Stimulated activated CD8-positive, alpha-beta memory T cell treated with anti-CD3 and anti-CD28 coated beads, Interleukin-15, amount 100 ng/mL, for 48 hours (primary cell): ENCODE measurements at places on chromosomes 4 and X.
A peak's percentile ranks its signal among the peaks of the same experiment; 100 is the strongest.

- DNase-seq, result no peak
These were observed 68.8 kb upstream of the BCOR start for GRCh38 chrX:40166582-40166981.

DNA sequence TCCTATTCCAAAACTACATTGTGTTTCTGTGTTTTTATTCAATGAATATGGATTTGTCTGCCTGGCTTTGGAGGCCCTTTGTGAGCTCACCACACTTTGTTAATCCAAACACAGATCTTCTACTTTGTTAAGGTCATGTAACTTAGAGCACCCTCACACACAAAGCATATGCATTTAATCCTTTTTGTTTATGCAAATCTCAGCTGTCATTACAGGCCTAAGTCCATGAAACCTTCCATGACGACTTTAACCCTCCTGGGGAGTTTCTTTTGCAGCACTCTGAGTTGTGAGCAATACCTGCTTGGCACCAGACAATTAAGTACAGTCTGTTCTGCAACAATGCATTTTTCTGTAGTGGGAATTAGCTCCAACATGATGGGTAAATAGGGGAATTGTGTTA, 14.9 kb downstream of the CCSER1 start:
- DNase-seq, result no peak

DNA sequence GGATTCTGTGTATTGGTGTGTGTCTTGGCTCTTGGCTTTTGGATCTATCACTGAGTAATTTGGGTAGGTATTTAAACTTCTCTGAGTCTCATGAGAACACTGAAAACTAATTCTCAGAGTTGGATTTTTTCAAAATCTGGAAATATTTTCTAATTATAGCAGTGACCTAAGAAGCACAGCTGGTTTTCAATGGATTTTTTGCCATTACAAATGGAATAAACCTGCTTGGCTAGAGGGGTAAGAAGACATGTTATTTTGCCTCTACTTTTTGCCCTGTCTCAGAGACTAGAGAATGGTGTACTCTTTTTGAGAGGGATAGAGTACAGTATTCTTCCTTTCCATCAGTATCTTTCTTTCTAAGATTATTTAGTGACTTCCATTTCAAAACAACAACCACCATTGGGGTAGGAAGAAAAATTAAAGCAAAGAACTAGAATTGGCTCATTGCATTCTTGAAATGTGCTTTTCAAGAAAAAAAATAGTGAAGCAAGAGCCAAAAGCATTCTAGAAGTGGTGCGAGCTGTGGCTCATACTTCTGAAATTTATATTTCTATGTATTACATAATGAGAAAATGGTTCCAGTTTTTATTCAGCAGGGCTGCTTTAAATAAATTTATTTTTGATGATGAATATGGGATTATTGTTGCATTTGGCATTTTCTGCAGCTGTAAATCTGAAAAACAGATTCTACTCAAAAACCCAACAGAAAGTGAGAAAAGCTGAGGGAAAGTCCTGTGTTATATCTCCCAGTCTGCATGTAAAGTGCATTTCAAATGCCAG, 850.2 kb upstream of the SLIT2 start:
- no peak for DNase-seq

- no peak for DNase-seq
These were observed 76.7 kb upstream of the GALNT7 start for GRCh38 chr4:173091958-173092357.

- no peak for DNase-seq
These were observed 202.2 kb downstream of the NLGN4X start for GRCh38 chrX:6026429-6026828.

DNA sequence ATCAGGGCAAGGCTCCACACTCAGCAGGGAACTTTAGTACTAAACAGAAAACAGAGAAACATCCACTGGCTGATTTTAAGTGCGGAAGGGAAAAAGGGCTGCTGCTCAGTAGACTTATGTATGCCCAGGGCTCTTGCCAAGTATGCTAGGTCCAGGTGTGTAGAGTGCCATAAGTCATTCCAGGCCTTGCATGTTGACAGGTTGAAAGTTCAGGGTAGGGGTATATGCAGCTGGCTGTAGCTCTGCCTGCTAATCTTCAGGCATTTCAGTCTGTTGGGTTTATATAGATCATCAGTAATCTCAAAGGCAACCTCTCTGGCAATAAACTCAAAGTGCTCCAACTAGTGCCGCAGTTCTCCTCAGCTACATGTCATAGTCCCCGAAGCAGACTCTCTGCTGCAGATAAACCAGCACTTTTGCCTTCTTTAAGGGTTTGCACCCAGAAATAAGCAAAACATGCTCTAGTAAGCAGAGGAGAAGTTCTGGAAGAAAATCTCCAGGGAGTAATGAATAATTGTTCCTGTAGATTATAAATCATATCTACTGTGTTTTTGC, 134.9 kb upstream of the GRIA3 start:
- DNase-seq, result no peak

DNA sequence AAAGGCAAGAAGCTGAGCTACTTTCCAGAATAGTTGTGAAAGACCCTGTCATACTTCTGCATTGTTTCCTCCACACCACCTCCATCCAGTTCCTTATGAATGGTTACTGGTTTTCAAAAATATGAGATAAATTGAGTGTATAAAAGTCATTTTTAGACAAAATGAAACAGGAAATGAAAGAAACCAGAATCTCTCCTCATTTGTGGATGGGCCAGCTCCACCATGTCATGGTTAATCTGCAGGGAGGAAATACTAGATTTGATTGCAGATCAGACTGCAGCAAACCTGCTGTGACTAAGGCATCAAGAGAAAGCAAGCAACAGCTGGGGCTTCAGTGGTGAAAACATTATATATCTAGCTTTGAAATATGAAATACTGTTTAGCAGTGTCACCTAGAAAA, 23.8 kb downstream of the F9 start:
- DNase-seq, result no peak

- DNase-seq, result no peak
These were observed 144.6 kb upstream of the EDNRA start for GRCh38 chr4:147336252-147336651.

DNA sequence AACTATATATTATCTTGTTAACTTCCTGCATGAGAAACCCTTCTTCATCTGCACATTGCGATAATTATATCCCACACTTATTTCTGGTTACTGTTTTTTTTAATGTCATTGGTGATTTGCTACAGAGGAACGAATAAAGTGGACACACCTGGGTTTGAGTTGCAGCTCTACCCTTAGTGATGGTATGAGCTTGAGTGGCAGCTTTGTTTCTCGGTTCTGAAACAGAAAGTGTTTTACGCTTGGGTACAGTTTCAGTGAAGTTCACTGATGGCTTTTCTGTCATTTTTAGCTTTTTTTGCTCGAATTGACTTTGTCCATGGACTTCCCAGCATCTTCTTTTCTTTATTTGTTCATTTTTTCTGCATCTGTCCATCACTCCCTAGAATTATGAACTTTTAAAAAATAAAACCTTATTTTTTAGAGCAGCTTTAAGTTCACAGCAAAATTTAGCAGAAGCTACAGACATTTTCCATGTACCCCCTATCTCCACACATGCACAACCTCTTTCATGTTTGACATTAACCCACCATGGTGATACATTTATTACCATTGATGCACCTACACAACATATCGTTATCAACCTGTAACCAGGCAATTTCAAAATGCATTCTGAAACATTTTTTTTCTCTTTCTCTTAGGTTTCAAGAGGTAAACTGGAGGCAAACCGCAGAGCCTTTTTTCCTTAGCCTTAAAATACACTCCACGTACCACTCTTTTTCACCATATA, 1041.6 kb upstream of the PRKX start:
- DNase-seq, result no peak

DNA sequence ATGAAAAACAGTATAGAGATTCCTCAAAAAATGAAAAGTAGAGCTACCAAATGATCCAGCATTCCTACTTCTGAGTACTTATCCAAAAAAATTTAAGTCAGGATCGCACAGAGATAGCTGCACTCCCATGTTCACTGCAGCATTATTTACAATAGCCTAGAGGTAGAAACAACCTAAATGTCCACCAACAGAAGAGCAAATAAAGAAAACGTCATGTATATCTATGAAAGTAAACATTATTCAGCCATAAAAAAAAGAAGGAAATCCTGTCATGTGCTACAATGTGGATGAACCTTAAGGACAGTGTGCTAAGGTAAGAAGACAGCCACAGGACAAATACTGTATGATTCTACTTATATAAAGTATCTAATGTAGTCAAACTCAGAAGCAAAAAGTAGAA, 12.4 kb downstream of the THOC2 start:
- DNase-seq, result no peak

GRCh38 chrX:82813671-82814078, 694.4 kb upstream of the POU3F4 start:
- no peak for DNase-seq

DNA sequence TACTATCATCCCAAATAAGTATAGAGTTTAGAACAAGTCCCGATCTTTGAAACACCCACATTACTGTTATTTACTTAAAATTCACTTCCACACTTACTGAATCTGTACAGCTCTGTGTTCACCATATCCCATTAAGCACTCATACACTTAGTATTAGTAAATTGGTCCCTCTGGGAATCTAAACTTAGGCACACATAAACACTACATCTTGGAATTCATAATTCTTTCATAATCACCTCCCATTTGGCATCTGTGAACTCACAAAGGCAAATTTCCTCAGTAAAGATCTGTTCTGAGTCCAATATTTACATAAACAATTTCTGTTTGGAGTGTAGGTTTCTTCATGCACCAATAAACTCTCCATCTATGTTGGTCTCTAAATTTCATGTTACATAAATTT, 52.6 kb upstream of the PPARGC1A start:
- DNase-seq, result no peak

GRCh38 chrX:85630901-85631300, 251.4 kb upstream of the POF1B start:
- no peak for DNase-seq

DNA sequence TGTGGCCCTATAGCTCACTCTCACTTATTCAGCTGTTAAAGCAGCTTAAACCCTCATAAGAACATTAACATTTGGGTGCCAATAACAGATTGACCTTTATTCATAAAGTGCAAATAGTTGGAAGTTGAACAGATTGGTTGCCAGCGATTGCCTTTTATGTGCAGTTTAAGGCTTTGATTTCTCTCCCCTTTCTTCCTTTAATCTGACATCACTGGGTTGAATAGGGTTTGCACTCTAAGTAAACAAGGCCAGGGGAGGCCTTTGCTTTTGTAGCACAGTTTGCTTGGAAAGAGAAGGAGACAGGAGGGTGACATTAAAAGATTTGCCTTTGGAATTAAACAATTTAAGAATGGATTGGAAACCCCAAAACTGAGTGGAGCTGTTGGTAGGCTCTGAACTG, 114.3 kb downstream of the NKX6-1 start:
- DNase-seq, result no peak

GRCh38 chrX:85115252-85115651, 111.6 kb downstream of the APOOL start:
- DNase-seq, result no peak

DNA sequence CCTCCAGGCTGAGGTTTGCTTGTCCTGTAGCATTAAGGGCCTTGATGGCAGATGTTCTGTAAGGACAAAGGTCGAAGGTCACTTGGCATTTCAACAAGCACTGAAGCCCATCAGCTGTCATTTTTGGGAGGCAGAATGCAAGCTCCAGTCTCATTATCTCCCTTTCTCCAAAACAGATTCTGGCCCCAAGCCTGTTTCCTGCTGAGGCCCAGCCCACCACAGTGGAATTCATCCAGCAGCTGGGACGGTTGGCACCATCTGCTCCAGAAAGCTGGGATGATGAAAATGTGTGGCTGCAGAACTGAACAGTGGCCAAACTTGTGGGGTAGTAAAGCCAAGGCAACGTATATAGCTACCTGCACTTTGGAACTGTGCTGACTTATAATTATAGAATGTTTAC, 17.7 kb upstream of the PPEF2 start:
- DNase-seq, result no peak

- no peak for DNase-seq
These were observed 33.5 kb downstream of the NYX start for GRCh38 chrX:41480508-41481260.

GRCh38 chr4:57496697-57497471, 386.7 kb upstream of the IGFBP7 start:
- no peak for DNase-seq

GRCh38 chr4:1790005-1790404, 3.1 kb upstream of the FGFR3 start:
- no peak for DNase-seq

GRCh38 chr4:6974138-6974848, 64.7 kb downstream of the TBC1D14 start:
- DNase-seq, result peak; percentile 60

DNA sequence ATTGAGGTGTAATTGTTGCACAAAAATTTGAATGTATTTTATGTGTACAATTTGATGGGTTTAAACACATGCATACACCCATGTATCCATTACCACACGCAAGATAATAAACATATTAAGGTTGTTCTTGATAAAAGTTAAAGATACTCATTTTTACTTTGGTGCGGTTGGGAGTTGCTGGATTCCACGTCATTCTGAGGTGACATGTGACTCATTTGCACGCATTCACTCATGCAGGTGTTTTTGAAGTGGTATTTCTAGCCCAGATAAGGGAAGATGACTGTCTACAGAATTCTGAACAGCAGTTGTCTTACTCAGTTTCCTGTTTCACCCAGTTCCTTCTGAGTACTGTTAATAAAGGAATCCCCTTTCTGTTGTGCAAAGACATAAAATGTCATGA, 142.0 kb downstream of the RTL3 start:
- peak; percentile 45 for DNase-seq

DNA sequence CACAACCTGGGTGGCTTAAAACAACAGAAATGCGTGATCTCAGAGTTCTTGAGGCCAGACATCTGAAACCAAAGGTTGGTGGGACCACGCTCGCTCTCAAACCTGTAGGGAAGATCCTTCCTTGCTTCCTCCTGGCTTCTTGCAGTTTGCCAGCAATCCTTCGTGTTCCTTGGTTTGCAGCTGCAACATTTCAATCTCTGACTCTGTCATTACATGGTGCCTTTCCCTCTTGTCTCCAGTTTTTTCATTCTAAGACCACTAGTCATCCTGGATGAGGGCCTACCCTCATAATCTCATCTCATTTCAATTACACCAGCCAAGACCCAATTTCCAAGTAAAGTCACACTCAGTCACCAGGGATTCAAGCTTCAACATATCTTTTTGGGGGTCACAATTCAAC, 388.0 kb downstream of the GPM6A start:
- no peak for DNase-seq

DNA sequence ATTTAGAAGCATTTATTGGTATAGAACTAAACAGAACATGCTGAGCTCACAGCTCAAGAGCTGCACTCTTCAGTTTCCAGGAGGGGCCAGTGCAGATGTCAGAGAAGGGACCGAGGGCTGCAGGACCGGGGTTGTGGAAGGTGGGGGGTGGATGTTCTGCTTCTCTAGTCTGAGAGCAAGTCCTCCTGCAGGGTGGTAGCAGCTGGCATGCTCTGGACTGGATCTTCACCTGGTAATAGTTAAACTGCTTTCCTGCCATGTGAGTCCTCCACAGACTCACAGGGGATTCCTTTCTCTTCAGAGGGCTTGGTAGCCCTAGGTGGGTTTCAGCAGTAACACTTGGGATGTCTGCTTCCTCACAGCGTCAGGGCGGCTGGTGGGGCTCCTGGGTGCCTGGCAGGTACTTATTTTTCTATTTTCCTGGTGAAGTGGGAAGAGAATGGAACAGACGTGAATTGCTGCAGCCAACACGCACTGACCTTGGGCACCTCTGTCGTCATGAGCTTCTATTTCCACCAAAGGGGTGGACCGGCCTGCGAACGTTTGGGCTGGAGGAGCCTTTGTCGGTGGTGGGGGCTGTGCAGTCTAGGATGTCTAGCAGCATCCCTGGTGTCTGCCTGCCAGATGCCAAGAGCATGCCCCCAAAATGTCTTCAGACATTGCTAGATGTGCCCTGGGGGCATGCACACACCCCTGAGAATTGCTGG, 2.5 kb downstream of the MAEA start:
- no peak for DNase-seq

- no peak for DNase-seq
These were observed 208.7 kb upstream of the KLF3 start for GRCh38 chr4:38455092-38455862.
